ENCODE measurements at places on chromosomes 4 and X.

- DNase-seq, result no peak
Measured at GRCh38 chrX:40307871-40308270, 210.1 kb upstream of the BCOR start.

DNA sequence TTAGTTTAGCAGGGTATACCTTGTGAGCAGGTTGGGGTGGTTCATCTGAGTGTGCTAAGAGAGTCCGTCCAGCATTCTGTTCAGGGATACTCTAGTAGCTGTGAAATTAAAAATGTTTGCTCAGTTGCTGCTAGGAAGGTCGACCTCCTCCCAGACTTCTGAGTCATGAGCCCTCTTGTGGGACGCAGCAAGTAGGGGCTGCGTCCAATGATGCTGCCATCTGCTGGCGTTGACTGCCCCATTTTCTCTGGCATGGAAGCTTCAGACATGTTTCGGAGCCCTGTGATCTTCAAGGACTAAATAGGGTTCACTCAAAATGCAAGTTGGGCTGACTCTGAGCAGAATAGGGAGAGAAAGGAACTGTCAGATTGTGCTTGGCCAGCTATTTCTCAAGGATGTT lies 201.0 kb upstream of the ARSJ start:
- DNase-seq, result peak; percentile 3

- DNase-seq, result no peak
Measured at GRCh38 chr4:69122476-69122875, 26.2 kb downstream of the UGT2B7 start.

GRCh38 chr4:62439051-62439450 lies 1238.9 kb downstream of the ADGRL3 start:
- no peak for DNase-seq

GRCh38 chrX:119552508-119552907 lies 12.7 kb downstream of the STEEP1 start:
- no peak for DNase-seq

DNA sequence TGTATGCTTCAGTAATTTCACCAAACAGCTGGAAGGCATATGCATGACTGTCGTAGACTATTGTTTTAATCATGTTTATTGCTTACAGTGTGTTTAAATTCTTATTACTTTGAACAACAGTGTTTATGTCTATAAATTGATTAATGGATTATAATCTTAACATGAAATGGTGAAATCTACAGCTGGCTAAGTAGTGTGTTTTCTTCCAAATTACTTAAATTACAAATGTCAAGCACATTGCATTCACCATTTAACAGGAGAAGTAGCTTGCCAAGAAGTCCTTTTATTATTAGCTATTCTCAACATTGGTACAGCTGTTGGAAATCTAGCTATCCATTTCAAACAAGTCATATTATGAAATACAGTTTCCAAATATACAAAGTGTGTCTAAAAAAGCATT lies 849.3 kb upstream of the PCDH10 start:
- DNase-seq, result no peak

GRCh38 chr4:139734201-139734874 lies 68.7 kb downstream of the MGST2 start:
- peak; percentile 36 for DNase-seq

GRCh38 chr4:139458999-139459398 lies 5.1 kb downstream of the RAB33B start:
- no peak for DNase-seq

- no peak for DNase-seq
Measured at GRCh38 chr4:108820492-108821350, 57.9 kb upstream of the ETNPPL start.

DNA sequence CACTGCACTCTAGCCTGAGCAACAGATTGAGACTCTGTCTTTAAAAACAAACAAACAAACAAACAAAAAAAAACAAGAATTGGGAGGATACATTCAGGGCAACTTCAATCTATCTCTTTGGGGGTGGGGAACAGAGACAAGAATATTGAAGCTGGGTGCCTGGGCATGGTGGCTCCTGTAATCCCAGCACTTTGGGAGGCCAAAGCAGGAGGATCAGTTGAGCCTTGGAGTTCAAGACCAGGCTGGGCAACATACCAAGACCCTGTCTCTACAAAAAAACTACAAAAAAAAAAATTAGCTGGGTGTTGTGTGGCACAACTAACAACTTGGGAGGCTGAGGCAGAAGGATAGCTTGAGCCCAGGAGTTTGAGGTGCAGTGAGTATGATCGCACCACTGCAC lies 1.2 kb downstream of the LETM1 start:
- no peak for DNase-seq

DNA sequence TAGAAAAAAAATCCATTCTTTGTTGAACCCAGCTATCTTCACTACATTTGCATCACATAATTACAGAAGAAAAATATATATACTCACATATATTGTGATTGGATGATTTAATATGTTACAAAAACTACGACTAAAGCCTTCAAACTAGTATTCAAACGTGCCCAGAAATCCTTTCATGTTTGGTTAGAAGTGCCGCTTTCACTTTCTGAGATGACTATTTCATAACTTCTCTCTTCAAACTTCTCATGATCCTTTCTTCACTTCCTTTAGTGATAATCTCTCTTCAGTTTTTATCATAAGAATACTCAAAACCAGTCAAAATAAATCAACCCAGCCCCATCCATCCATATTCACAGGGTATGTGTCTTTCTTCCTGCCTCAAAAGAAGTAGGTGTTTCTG lies 50.8 kb upstream of the NAF1 start:
- no peak for DNase-seq

DNA sequence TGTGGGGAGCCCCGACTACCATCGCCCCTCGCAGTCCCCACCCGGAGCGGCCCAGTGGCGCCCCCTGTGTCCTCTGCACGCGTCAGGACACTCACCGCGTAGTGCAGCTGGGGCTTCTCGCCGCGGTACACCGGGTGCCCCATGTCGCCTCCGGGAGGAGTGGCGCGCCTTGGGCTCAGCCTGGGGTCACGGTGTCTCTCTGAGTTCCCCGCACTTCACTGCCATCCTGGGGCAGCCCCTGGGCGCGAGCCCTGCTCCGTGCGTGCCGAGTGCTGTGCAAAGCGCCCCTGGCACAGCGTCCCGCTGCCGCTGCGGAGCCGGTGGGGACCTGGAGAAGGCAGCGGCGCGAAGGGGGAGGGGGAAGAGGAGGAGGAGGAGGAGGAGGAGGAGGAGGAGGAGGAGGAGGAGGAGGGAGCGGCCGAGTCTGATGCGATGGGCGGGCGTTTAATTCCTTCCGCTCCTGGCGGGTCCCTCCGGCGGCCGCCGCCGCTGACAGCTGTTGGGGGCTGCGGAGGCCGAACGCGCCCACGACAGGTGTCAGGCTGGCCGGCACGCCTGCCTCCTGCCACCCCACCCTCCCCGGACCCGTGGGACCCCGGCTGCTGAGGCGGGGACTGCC lies 134.3 kb downstream of the AMELX start:
- no peak for DNase-seq

DNA sequence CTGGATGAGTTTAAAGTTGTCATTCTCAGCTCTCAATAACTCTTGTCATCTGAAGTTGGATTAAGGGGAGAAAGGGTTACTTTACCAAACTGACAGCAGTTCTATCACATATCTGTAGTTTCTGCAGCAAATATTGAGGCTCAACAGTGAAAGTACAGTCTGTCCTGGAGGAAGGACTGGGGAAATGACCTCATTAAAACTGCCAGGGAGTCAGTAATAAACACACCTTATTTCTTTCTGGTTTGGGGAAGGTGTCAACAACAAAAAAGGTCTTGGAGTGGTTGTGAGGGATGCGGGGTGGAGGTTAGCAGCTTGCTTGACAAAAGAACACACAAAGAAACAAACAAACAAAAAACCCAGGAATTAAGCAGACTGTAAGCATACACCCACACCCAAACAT lies 1418.0 kb downstream of the STIM2 start:
- DNase-seq, result no peak

DNA sequence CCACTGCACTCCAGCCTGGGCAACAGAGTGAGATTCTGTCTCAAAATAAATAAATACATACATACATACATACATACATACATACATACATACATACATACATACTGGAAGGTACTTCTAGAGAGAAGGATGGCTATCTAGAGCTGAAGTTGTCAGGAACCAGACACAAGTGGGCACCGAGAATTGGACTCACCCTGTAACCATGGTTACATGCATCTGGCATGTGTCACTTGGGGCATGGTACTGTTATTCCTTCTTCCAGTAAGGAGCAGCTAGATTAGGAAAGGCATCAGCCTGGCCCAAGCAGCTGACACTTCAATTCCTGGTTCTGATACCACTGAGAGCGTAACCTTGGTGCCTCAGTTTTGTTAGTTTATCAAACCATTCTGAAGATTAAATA lies 127.1 kb downstream of the SH3KBP1 start:
- no peak for DNase-seq

DNA sequence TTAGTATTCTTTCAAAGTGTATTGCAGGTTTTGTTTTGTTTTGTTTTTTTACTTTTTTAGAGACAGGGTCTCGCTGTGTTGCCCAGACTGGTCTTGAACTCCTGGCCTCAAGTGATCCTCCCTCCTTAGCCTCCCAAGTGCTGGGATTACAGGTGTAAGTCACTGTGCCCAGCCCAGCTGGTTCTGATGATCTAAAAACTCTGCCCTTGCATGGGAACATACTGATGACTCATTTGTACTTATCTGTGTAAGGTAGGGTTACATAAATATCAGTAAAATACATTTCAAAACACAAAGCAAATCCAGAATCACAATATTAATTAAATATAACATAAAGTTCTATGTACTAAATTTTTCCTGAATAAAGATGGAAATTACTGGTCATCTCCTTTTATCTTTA lies 7.4 kb upstream of the SLC9B1 start:
- DNase-seq, result no peak

DNA sequence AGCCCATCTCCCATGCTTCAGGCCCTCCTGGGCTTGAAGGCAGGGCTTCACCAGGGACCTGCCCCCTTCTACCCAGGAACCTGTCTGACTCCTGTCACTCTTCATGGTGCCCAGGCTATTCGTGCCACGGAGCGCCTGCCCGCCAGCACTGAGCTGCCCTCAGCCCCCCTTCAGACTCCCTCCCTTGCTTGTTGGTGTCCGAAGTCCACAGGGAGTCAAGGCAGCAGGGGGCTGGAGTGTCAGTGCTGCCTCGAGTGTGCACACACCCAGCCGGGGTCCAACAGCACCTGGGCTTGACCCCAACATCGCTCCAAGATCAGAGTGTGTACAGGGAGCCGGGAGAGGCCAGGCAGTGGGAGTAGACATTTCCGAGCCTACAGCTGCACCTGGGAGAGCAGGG lies 59.8 kb downstream of the TBCK start:
- no peak for DNase-seq

GRCh38 chr4:20456407-20456806 lies 204.7 kb downstream of the SLIT2 start:
- no peak for DNase-seq

DNA sequence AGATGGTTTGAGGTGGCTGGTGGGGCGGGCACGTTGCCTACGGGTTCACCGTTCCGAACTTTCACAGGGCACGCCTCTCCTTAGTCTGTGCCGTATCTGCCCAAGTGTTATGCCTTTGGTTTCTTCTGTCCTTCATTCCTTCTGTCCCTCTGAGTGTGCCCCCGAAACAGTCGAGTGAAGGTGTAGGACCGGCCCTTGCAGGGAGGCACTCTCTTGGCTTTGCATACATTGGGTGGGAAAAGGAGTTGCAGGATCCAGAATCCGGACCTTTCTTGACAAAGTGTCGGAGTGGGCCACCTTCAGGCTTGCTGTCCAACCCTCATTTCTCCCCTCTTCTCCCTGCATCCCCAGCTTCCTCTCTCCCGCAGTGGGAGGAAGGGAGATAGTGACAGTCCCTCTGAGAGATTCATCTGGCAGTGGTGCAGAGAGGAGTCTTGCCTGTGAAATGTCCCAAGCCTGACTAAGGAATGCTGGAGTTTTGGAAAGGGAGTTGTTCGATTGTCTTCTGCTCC lies 569 bp downstream of the ARFIP1 start:
- DNase-seq, result no peak

DNA sequence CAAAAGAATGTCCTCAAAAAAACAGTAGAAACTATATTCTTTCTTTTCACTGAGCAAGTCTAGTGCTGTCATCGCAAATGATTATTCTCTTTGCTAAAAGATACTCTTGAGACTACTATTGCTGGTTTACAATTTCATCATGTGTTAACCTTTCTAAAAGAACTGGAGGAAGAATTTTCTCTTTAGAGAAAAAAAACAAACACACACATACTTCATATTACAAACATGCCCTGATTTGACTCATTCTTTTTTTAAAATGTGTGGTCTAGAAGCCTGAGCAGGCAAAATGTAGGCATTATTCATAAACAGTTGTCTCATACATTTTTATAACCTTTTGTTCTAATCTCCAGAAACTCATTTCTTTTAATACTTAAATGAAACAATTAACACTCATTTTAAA lies 60.6 kb upstream of the FAT4 start:
- DNase-seq, result no peak

DNA sequence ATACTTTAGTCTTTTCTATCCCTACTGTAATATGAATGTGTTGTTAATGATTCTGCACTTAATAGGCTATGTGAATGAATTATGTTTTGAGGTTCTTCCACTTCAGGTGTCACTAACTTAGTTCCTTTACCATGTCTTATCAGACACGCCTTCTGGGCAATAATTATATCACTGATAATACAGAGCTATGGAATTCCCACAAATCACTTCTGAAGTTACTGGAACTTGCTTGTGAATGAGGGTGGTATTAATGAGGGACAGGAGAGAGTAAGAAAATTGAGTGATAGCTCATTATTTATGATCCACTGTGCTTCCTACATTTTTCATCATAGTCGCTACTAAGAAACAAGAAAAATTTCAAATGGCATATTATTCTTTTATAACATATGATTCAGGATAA lies 130.0 kb downstream of the PDLIM5 start:
- no peak for DNase-seq

DNA sequence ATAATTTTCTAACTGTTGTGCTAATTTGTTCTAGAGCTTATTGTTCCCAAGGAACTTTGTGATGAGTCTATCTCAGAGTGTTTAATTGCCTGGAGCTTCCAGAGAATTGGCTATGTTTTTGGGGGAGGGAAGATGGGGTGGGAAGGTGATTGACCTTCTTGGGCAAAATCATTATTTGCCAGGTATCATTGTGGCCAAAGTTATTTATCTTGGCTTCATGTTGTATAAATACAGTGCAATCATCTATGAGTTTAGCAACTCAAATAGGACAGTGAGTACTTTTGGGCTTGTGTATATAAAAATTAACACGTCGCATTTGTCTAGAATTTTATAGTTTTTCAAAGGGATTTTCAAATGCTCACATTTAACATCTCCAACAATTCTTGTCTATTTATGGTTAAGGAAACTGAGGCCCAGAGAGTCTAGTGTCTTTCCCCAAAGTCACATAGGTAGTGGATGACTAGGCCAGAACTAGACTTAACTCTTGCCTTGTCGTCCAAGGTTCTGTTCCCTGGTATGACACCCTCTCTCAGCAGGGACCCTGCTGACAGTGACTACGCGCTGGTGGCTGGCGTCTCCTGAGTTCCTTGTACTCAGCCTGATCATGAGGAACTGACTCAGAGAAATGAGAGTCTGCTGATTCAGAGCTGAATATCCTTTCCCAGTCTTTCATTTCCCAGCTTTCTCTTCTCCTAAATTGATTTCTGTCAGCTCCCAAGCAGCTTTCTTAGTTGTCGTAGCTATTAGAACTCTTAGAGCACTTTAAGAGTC lies 27.7 kb downstream of the FNIP2 start:
- DNase-seq, result no peak
